ENCODE measurements at places on chromosomes 5 and 9. TPM values are rescaled to one million over a fixed set of nuclear protein-coding genes. Genes with fewer than 3 reads are reported as not detected.

PRDM9 gene
- total RNA-seq, result not detected

LHX3 gene
- not detected for total RNA-seq

TAF1L gene
- not detected for total RNA-seq

MEIKIN gene
- not detected for total RNA-seq

ANKRA2 gene
- total RNA-seq, result 12.6 TPM

ADAMTS6 gene
- total RNA-seq, result 1.7 TPM

RAB3C gene
- total RNA-seq, result 18.3 TPM

AQP7 gene
- total RNA-seq, result not detected

BNC2 gene
- 26.8 TPM for total RNA-seq

GRXCR2 gene
- total RNA-seq, result not detected

TGFBI gene
- 5.9 TPM for total RNA-seq

PTGS1 gene
- 1.3 TPM for total RNA-seq

KLF4 gene
- 3.1 TPM for total RNA-seq

WWC1 gene
- 41.1 TPM for total RNA-seq
